Epithelial cell of alveolus of lung (primary cell): ENCODE measurements at places on chromosomes 7 and 10. TPM values are rescaled to one million over a fixed set of nuclear protein-coding genes. Genes with fewer than 3 reads are reported as not detected.

The CNPY1 gene
- not detected in 2 replicates for total RNA-seq

The POLR2J2 gene
- 0.40 TPM in 1 of 2 replicates, not detected in the other for total RNA-seq

The NODAL gene
- total RNA-seq, result not detected in 2 replicates

The PDCD4 gene
- total RNA-seq, result 19.7 and 41.0 TPM in 2 replicates

The HOGA1 gene
- total RNA-seq, result 0.13 and 0.48 TPM in 2 replicates

The PRDX3 gene
- total RNA-seq, result 108 and 170 TPM in 2 replicates

The CCDC172 gene
- not detected in 2 replicates for total RNA-seq

The PRSS37 gene
- not detected in 2 replicates for total RNA-seq

The ASB4 gene
- not detected in 2 replicates for total RNA-seq

The ARID5B gene
- total RNA-seq, result 47.6 and 96.3 TPM in 2 replicates

The EVX1 gene
- not detected in 2 replicates for total RNA-seq

The OR2A5 gene
- total RNA-seq, result not detected in 2 replicates

The CRHR2 gene
- not detected in 2 replicates for total RNA-seq

The MUC12 gene
- 3.0 TPM in 1 of 2 replicates, not detected in the other for total RNA-seq

The TRPV5 gene
- not detected in 2 replicates for total RNA-seq

The FBXW4 gene
- 13.6 and 20.3 TPM in 2 replicates for total RNA-seq

The NPC1L1 gene
- total RNA-seq, result 0.24 TPM in 1 of 2 replicates, not detected in the other

The ASZ1 gene
- total RNA-seq, result 0.24 TPM in 1 of 2 replicates, not detected in the other

The SLC29A4 gene
- total RNA-seq, result 7.4 and 12.4 TPM in 2 replicates

The ZNF485 gene
- 1.3 and 3.1 TPM in 2 replicates for total RNA-seq

The TMEM213 gene
- total RNA-seq, result not detected in 2 replicates
